CD4-positive, alpha-beta T cell treated with Interleukin-4 for 4 hours (primary cell): ENCODE measurements at places on chromosomes 2 and 18.

- DNase-seq: no peak
Observed at GRCh38 chr2:185644828-185645227, 93.8 kb upstream of the FSIP2 start.

GRCh38 chr2:226483745-226484619 lies 315.6 kb downstream of the IRS1 start:
- no peak for DNase-seq

DNA sequence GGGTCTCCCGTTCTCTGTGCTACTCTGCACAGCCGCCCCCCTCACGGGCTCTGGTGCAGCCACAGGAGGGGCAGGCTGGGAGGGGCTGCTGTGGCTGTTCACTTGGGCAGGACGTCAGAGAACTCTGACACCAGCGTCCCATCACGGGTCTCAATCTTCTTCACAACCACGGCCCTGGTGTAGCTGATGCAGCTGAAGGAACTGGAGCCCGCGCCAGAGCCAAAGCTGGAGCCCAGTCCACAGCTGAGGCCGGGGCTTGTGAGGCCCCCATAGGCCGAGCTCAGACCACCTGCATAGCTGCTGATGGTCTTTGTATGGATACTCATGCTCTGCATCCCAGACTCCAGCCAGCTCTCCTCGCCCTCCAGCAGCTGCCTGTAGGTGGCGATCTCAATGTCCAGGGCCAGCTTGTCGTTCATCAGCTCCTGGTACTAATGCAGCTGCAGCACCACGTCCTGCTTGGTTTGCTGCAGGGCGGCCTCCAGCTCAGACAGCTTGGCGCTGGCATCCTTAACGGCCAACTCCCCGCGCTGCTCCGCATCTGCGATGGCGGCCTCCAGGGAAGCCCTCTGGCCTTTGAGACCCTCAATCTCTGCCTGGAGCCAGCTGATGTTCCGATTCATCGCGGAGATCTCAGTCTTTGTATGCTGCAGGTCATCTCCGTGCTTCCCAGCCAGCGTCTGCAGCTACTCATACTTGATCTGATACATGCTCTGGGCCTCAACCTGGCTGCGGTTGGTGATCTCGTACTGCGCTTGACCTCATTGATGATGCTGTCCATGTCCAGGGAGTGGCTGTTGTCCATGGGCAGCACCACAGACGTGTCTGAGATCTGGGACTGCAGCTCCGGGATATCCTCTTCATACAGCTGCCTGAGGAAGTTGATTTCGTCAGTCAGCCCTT lies 7.4 kb upstream of the DUSP19 start:
- no peak for DNase-seq

GRCh38 chr2:25168256-25169072 lies at the start of gene POMC:
POMC (minus strand) TSS chr2:25168580; CDS start chr2:25164772, 3,808 bp downstream.
- no peak for DNase-seq

GRCh38 chr2:104595576-104595975 lies 258.3 kb upstream of the POU3F3 start:
- no peak for DNase-seq

- DNase-seq: no peak
Observed at GRCh38 chr18:10197097-10197496, 257.3 kb upstream of the APCDD1 start.

DNA sequence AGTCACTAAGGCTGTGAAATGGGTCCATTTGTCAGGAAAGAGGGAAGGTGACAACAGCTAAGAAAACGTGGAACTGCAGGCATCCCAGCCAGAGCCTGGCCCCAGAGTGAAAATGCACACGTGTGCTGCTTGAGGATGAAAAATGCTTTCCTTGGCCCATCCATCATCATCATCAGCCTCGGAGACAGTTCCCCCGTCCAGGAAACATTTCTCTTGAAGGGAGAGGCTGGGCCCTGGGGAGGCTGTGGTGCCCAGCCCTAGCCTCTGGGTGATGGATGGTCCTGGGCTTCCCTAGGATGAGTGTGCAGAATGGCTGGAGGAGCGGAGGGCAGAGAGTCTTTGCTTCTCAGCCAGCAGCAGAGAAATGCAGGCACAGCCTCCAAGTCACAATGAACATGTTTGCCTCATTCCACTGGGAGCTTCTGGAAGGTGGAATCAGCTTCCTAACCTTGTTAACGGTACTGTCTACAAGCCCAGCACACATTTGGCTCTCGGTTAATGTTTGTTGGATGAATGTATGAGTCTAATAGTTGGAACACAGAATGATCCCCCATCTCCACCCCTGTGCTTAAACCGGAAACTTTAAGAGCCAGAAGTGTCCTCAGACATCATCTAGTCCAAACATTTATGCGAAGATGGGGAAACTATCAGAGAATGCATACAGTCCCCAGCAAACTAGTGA lies 164.0 kb downstream of the RDH14 start:
- no peak for DNase-seq

DNA sequence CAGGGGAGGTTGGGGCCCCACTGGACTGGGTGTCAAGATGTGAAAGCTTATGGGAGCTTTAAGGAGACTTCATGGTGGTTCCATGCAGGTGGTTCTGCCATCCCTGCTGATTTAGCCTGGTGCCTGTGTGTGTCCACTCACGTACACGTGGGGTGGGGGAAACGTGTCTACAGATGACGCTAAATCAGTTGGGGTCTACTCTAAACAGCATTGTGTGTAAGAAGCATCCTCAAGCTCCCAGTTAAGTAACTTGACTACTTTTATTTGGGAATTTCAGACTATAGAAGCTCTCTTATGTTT lies 47.1 kb downstream of the BCL2L11 start:
- DNase-seq: no peak

DNA sequence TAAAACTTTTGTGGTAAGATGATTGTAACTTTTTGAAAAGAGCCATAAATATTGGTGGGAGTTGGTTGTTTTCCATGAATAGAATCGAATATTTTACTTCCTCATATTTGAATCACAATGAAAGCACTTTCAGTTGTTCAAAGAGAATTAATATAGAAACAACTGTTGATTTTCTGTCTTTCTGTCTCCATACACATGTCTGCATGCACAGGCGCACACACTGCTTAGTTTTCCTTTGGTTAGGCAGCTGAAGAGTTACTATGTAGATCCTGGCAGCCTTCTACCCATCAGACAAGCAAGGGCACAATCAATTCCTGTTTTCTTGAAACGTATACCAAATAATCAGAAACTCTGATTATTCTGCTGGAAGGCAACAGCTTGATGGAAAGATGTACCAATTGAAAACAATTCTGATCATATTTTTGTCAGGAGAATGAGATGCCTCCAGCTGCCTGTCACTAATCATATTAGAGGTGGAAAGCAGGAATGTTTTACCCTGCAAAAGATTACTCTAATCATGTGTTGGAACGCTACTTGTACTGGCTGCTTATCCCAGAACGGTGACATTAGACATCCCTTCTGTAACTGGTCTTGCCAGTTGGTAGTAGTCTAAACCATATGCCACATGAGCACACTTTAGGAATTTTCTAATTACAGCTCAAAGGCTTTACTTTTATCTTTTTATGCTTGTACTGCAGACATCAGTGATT lies 24.0 kb downstream of the SPATS2L start:
- DNase-seq: no peak

- DNase-seq: no peak
Observed at GRCh38 chr2:185700883-185701282, 37.7 kb upstream of the FSIP2 start.

DNA sequence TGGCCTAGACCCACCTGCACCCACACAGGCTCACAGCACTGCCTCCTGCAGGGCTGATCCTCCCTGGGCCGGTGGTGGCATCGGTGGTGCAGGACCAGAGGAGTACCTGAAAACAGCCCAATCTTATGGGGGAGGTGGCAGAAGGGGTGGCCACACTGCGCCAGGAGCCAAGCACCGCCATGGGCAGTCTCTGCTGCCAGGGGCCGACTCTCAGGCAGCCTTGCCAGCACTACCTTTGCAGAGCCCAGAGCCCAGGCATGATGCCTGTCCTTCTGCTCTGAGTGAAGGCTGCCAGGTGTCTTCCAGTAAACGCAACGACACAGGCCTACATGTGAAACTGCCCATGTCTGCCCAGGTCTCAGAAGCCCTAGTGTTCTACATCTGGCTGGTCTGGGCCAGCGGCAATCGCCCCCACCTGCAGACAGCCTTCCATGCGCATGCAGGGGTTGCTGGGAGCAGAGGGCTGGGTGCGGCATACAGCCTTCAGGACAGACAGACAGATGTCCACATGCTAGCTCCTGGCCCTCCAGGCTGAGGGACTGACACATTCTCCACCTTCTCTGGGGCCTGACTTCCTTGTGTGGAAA lies 6.8 kb downstream of the HS6ST1 start:
- no peak for DNase-seq
